Stimulated activated CD8-positive, alpha-beta memory T cell treated with anti-CD3 and anti-CD28 coated beads, Interleukin-15, amount 100 ng/mL, for 24 hours (primary cell): ENCODE measurements at places on chromosomes 4 and X.

DNA sequence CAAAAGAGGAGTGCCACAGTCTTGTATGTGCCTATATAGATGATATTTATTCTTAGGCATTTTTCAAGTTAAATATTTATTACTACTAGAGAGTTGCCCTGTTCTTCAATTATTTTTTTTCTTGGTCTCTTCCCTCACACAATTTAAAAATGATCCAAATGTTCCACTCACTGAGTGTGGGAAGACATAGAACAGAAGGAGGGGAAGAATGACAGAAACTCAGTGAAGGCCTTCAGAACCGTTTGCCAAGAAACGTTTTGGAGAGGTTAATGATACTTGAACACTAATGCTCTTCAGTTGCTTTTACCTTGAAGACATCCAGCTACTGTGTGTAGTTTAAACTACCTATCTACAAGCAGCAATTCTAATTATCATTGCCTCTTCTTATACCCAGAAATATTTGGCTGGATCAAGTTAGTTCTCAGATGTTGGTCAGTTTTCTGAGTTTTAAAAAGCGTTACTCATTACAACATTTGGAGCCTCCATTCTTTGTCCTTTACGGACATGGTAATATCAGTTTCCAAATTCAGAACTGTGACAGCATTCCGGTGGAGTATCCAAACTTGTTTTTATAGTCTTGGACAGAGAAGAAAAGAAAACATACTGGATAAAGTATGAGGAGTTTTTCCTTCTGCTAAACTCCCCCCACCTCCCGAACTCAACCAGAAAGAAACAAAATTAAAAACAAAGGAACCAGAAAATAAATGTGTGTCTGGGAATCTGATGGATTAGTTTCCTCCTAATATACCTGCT is 389.7 kb downstream of the SPRY1 start:
- DNase-seq: no peak

DNA sequence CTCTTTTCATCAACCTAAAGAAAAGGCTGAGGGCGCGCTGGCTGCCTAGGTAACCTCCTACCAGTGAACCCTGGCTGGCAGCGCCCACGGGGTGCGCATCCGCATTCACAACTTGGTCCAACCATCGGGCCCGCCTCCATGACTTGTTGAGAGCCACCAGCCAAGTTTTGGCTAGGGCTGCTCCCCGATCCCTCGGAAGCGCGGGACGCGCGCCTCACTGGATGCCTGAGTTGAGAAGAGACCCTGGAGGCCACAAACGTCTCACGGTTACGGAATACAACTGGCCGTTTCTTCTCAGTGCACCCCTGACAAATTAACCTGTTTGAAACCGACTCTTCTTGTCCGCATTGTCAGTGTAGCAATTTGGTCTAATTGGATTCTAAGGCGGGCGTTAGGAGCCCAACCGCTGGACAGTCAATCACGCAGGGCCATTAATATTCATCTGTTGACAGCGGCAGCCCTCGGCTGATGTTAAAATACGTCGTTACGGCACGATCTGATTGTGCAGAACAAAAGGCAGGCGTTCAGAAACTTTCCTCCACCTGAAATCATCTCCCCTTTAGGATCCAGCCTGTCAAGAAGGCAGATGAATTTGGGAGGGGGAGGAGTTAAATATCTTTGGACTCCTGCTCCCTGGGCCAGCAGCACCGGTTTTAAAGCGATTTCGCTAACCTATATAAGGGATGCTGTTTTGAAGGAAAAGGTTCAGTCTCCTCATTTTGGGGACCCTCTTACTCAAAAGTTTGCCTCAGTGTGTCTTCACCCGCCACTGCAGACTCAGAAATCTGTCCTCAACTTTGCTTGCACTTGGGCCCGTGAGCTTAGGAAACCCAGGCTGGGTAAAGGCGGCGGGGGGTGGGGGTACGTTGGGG is 1.2 kb downstream of the GPC3 start:
- no peak for DNase-seq

- DNase-seq: no peak
These were observed 7.8 kb upstream of the CNGA2 start for GRCh38 chrX:151726751-151727150.

DNA sequence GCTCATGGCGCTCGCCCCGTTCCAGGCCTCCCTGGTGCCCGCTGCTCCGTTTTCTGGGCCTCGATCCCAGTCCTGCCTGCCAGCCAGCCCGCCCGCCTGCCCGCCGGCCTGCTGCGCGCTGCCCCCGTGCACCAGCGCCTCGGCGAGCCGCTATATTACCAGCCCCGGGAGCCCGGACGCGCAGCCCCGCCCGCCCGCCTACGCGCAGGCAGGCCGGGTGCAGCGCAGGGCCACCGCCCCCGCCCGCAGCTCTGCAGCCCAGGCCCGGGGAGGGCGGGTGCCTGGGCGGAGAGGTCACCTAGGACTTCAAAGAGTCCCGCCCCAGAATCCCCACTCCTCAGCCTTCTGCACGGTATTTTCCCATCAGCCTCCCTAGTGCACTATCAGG is at the start of gene MAOB:
TSS of gene MAOB (minus strand) at position 157 of the 388 bp plus-strand sequence. CDS start at position 6, 151 bp downstream.
- DNase-seq: no peak

DNA sequence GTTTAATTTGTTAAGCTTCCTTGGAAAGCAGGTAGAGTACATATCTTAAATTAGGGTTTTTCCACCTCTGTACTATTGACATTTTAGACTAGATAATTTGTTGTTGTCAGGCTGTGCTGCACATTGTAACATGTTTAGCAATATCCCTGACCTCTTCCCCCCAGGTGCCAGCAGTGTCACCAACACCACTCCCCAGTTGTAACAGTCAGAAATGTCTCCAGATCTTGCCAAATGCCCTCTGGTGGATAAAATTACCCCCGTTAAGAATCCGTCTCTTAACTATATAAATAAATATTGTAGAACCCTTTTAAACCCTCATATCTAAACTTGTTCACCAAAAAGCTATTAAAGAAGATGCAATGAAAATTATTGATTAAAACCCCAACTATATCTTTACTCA is 161.5 kb downstream of the ARHGAP6 start:
- no peak for DNase-seq

- no peak for DNase-seq
These were observed 848 bp upstream of the KCND1 start for GRCh38 chrX:48972220-48973164.

- no peak for DNase-seq
These were observed 275.5 kb downstream of the PCDH10 start for GRCh38 chr4:133424605-133425004.

- DNase-seq: no peak
These were observed 124.4 kb downstream of the RELL1 start for GRCh38 chr4:37561803-37562207.

DNA sequence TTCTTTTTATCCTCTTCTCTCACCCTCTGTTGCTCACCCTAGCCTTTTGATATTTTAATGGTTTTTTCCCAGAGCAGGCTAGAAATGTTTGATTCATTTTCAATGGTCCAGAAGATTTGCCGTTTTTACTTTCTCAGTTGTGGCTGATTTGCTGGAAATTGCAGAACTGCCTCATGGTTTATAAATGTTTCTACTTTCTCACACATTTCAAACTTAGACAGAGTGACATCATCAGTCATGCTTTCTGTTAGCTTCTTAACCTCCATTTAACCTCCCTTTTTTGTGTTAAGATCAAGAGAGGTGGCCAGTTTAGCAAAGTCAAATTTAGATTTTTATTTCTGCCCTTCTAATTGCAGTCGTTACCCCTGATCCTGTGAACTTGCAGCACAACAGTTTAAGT is 8.7 kb downstream of the RXFP1 start:
- no peak for DNase-seq

DNA sequence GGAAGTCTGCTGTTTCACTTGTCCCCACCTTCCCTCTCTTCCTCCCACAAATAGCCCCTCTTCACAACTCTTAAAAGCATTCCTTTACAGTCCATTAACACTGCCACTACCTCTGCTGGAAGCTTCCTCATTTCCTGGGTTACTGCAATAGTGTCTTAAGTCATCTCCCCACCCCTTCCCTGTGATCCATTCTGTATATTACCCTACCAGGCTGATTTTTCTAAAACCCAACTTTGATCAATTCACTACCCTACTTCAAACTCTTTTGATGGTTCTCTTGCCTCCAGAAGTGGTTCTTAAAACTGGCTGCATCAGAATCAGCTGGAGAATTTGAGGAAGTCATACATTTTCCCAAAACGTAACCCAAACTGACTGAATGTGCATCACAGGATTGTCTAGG is 8.8 kb upstream of the XIAP start:
- DNase-seq: no peak

GRCh38 chr4:5742388-5742787 is 31.4 kb downstream of the EVC start:
- DNase-seq: no peak

DNA sequence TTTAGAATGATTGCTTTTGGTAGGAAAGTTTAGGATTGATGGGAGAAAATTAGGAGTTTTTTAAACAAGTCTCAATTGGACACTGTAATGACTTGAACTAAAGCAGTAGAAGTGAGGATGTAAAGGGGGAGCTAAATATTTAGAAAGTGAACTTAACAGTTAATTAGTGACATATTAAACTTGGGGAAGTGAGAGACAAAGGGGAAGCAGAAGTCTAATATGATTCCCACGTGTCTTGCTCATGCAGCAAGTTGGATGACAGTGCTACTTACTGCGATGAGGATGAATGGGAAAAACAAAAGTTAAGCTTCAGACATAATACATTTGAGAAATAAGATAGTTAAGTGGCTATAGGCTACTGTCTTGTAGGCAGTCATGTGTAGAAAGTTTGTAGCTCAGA is 110.4 kb downstream of the RPA4 start:
- no peak for DNase-seq

GRCh38 chr4:18318682-18319388 is 297.3 kb upstream of the LCORL start:
- DNase-seq: no peak

DNA sequence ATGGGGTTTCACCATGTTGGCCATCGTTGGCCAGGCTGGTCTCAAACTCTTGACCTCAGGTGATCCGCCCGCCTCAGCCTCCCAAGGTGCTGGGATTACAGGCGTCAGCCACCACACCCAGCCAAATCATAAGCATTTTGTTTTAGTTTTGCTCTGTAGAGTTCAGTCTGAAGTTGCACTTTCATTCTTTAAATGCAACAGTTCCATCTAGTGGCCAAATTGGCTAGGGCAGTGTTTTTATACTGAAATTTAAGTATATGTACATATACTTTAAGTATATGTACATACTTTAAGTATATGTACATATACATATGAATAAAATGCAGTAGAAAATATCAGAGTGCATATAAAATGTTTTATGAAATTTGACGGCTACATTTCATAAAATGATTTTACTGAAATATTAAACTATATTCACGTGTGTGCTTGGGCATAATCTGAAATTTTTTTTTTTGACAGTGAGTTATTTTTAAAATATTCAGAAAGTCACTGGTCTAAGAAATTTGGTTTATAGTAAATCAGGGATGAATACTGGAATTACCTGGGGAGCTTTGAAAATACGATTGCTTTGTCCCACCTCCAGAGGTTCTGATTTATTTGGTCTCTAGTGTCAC is 145.5 kb downstream of the NWD2 start:
- no peak for DNase-seq

DNA sequence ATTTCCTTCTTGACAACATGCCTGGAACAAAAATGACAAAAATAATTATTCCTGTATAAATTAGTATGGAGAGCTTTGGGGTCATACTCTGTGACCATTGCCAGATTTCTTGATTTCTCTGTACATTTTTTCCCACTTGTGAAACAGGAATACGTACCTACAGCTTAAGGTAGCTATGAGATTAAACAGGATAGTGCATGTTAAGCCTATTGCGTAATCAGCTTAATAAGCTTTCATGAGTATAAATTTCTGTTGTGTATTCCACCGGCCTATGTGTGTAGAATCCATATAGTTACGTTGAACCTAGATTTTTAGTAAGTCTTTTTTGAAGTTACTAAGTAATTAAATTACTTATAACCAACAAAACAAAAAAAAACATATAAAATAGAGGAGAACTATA is 334.9 kb downstream of the DCTD start:
- no peak for DNase-seq

GRCh38 chr4:20085156-20085555 is 166.5 kb upstream of the SLIT2 start:
- no peak for DNase-seq
